Effector CD4-positive, alpha-beta T cell (primary cell): ENCODE measurements at places on chromosomes 4 and X.

GRCh38 chr4:166930464-166930863 is 303.8 kb downstream of the SPOCK3 start:
- DNase-seq: no peak

GRCh38 chr4:12746221-12746620 is 737.9 kb downstream of the RAB28 start:
- DNase-seq: no peak

GRCh38 chr4:664713-665231 is 9.3 kb downstream of the ATP5ME start:
- no peak for DNase-seq

DNA sequence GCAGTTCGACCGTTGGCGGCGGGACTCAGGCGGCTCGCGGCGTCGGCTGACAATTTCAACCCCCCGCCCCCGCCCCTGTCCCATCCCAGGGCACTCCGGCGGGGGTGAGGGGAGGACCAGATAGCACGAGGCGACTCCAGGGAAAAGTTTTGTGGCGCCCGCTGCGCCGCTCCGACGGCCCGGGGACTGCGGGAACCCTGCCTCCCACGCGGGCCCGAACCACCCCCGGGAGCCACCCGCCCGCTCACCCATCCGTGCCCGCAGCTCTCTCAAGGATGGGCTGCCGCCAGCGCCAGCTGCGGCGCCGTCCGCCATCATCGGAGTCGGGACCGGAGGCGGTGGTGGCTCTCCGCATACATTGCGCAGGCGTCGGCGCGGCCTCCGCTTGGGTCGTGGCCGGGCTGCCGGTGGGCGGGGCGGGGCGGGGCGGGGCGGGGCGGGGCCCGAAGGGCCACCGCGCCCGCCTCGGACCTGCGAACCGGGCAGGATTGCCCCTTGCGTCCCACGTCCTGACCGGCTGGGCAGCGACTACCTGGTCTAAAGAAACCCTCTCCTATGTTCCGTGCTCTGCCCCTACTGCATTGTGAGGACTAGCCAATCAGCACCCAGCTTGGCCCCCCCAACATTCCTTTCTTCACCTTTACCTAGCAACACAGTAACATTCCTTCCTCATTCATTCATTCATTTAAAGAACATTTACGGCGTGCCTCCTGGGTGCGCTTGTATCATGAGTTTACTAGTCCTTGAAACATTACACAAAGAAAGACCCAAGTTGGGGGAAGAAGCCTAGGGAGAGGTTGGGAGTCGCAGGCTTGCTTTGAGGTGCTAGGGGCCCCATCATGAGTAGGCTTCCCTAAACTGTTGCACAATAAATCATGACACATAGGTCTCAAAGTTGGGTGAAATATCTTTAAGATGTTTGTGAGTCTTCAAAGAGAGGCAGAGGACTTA is at the start of gene MAP7D3:
MAP7D3 (minus strand) TSS at position 360 of the 951 bp plus-strand sequence; CDS start at position 318, 42 bp downstream.
- peak; percentile 51 for DNase-seq

GRCh38 chrX:136041254-136041812 is 56.1 kb downstream of the SLC9A6 start:
- DNase-seq: no peak

- DNase-seq: no peak
These were observed 16.9 kb upstream of the XPNPEP2 start for GRCh38 chrX:129721870-129722269.

DNA sequence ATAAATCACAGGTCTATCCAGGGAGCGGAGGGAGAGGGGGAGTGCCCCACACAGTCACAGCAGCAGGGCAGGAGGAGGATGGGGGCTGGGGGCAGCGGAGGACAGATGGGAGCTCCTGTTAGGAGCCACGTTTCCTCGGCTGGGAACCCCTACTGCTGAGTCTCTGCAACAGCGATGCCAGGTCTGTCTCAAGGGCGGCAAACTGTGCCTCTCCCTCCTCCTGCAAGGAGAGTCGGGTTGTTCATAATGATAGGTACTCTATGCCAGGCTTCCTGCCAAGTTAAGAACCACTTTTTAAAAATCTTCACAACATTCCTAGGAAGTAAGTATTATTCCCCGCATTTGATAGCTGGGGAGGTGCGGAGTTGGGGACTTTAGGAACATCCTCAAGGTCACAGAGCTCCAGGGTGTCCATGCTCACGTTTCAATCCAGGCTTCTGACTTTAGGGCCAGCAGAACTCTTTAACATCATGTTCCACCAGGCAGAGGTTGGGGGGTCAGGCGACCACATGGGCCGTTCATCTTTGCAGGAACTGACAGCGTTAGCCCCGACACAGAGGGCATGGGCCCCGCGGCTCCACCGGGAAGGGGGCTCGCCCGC is 98.3 kb upstream of the MAML3 start:
- DNase-seq: no peak

DNA sequence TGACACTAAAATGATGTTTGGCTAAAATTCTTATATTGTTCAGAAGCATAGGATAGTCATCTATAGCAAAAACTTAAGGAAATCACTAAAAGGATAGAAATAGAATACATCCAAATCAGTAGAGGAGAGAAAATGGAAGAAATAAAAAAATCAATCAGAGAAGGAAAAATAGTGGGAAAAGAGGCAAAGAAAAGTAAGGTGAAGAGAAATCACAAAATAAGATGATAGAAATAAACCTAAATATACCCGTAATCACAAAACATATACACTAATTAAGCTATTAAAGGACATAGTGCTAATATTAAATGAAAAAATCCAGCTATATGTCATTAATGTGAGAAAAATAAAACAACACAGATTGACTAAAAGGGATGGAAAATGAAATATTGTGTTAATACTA is 6.3 kb downstream of the PGRMC2 start:
- DNase-seq: no peak

DNA sequence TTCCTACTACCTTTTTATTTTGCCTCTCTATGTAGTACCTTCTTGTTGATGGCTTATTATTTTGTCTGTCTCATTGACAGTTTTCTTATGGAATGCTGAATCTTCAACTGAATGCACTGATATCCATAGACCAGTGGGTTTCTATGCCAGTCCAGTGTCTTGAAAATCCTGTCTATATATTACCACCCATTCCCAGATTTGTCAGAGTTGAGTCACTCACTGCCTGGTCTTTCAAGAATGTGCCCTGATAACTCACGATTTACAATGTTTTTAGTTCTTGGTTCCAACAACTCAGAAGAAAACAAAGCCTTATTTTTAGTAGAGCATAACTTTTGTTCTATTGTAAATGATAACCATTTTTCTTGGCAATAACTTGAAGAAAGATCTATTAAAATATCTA is 606.0 kb upstream of the PITX2 start:
- DNase-seq: no peak

GRCh38 chr4:84750260-84750959 is 167.5 kb downstream of the CDS1 start:
- DNase-seq: no peak

DNA sequence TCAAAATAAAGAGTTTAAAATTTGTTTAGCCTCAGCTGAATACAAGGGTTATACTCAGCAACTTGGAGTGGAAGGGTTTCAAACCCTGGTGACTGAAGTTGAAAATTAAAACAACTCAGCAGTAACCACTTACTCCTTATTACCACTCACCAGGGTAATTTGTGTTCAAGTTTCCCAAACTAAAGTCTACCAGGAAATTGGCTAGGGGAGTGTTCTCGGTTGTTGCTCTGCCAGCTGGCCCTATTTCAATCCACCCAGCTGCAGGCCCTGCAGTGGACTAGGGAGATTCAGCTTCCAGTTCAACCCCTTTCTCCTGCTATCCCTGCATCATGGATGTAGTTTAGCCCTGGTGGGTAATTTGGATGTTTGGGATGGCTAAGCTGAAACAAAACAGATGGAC is 37.8 kb upstream of the EXOC1L start:
- DNase-seq: no peak

DNA sequence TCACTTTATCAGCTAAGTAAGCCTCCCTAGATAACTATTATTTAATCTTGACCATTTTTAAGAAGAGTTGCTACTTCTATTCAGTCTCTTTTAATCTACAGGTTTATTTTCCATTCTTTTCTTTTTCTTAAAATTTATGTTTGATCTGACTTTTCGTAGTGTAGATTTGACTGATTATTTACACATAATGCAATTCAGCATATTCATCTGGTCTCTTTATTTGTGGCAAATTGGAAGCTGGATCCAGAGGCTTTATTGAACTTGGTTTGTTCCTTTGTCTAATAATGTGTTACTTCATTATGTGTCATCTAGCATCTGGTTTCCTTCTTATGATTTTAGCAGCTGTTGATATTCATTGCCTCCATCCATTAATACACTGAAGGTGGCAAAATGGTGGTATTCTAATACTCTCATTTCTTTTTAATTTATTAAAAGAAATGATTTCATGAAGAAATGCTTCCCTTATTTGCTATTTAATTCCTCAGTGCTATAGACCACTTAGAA is 113.0 kb downstream of the FBXW7 start:
- DNase-seq: no peak

GRCh38 chr4:25297528-25298242 is 14.9 kb upstream of the ZCCHC4 start:
- no peak for DNase-seq

- DNase-seq: no peak
These were observed 143.6 kb upstream of the TEX13C start for GRCh38 chrX:125175991-125176584.

DNA sequence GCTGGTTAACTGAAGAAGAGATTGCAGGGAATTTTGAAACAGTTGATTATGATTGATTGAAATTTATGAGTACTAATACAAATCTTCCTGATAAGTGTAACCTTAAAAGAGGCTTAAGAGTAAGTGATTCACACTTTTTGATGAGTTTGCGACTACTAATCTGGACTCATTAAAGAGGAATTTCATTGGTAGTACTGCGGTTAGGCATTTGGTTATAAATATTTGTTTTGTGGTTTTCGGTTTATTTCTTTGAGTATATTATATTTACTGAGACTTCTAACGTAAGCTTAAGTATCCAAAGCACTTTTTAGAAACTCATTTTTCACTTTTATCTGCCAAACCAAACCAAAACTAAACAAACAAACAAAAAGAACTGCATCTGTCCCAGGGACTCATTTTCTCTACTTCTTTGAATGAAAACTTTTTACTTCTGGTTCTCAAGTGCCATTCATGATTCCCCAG is 20.7 kb downstream of the SLIT2 start:
- no peak for DNase-seq
